ENCODE measurements at places on chromosomes 6 and 20.

GRCh38 chr20:6420336-6420735, 297.5 kb upstream of the FERMT1 start:
- no peak for DNase-seq

DNA sequence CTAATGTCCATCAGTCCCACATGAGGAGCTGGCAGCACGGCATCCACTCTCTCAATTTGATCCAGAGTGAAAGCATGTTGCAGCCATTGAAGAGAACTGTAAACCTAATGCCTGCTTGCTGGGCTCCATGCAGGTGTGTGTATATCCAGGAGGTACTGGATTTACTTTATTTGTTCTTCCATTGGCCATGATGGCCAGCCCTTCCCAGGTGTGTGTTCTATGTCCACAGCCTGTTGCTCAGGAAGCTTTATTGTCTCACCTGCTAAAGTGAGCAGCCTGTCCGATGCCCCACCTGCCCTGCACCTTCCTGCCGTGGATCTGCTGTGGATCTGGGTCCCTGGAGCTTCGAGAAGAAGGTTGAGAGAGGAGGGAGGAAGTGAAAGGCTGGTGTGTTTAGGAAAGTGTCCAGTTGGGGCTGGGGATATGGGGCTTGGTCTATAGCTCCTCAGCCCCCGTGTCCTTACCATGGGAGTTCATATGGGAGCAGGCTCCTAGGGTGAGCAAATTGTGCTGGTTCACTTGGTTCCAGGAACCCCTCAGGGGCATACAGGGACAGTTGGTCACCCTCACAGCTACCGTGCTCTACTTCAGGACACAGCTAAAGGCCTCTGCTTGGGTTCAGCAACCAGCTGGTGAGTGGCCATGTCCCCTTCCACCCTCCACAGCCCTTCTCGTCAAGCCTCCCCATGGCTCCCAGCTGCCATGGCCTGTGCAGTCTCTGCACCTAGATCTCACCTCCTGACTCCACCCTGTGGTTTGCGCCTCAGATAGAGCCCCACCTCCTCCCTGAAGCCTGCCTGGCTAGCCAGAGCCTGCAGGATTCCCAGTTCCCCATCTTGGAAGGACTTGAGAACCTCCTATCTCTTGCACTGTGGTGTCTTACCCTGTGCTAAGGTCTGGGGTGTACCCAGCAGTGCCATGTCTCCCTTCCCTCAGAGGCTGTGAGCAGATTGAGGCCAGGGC, 12.7 kb downstream of the TREML2 start:
- no peak for DNase-seq

- no peak for DNase-seq
Measured at GRCh38 chr6:165229216-165229615, 80.2 kb downstream of the C6orf118 start.

- no peak for DNase-seq
Measured at GRCh38 chr20:41234041-41234440, 83.5 kb downstream of the ZHX3 start.

- no peak for DNase-seq
Measured at GRCh38 chr20:2705931-2706645, 13.5 kb downstream of the EBF4 start.

GRCh38 chr6:15417811-15418210, 171.9 kb downstream of the JARID2 start:
- DNase-seq = no peak

DNA sequence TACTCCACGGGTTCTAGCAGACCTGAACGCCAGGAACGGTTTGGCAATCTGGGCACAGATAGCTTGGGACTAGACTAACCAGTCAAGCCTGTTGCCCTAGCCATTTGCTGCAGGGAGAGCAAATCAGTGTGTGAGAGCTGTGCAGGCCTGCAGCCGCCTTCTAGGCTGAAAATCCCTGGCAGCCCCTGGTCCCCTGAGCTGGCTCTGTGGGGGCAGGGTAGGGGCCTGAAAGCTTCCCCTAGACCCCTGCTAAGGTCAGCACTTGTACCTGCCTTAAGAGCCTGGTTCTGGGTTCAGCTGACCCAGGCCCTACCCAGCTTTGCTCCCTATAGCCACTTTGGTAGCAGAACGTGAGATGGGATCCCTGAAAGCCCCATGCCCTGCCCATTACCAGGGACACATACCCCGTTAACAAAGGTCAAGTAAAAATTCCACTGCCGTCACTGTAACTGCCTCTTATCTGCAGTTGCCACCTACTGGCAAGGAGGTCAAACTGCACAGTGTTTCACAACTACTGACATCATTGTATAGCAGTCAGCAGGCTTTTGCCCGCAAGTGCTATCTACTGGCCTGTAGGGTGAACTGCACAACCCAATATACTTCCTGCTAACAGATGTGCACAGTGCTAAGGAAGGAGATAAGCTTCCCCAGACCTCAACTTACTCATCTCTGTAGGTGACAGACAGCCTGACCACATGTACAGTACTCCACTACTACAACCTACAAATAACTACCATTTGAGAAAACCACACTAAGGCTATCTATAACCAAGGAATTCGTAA, 95.1 kb upstream of the OLIG3 start:
- peak; percentile 7 for DNase-seq

All from stimulated activated CD4-positive, alpha-beta T cell treated with anti-CD3 and anti-CD28 coated beads, TNF-alpha, amount 100 ng/mL, for 4 hours (primary cell).